ENCODE measurements at places on chromosomes 12 and 14.

GRCh38 chr14:92670643-92671366 lies 77.6 kb downstream of the LGMN start:
- no peak for DNase-seq

- peak; percentile 92 for DNase-seq
Observed at GRCh38 chr14:29548948-29549370, 378.7 kb downstream of the PRKD1 start.

DNA sequence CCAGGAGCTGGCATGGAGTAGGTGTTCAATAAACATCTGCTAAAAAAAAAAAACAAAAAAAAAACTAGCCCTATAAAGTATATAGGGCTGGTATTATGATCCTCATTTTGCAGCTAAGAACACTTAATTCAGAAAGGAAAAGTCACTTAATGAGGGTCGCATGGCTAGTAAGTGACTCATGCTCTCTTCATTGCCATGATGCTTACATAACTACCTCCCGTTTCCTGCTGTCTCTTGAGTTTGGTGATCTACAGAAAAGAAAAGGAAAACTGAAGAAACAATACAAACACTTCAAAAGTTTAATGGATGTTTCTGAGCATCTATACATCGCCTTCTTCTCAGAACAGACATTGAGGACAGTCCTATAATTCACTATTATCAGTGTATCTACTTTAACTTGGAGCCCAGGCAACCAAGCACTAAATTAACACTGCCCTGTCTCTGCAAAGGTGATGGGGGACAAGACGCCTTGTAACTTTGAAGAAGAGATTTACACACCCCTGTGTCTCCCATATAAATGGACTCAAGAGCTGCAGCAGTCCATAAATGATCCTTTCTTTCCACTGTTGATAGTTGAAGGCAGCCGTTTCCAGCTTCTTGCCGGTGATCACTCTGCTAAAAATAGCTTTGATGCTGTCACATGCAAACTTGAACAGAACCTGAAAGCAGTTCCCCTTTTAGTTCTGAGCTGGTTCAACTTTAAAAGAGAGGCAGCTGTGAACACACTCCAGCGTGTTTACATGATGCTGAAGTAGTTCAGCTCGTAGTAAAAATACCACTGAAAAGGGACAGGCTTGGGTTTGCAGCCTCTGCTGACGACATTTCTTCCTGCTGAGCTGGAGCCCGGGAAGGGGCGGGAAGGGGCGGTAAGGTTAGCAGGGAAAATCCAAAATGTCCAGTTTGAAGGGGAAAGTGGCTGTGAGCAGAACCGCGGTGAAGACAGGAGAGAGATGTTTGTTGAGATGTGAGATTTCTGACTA lies 113.3 kb downstream of the FOXN3 start:
- DNase-seq: peak; percentile 85

- DNase-seq: no peak
Observed at GRCh38 chr14:78335531-78335930, 165.4 kb downstream of the NRXN3 start.

DNA sequence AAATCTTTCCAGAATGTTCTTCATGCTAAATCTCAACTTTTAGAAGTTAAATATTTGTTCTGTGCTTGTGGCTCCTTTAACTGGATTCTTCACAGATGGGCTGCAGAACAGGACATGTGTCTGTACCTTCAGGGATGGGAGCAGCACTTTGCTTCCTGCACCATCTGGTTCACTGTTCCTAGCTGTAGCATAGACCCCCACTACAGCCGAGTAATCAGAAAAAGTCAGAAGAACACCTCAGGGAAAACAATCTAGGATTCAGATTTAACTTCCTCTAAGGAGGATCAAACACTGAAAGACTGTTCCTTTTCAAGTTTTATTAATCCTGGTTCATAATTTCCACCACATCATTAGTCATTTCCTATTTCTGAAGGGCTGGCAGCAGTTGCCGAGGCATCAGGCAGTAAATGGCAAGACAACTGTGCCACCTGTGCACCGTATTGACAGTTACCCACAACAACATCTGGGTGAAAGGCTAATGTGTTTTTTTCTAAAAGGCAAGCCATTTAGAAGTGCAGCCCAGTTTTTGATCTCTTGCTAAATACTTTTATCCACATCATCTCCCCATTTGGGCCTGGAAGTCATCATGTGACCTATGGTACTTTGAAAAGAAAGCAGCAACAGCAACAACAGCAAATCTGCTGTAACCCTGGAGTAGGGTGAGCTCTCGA lies 212.8 kb upstream of the BMP4 start:
- DNase-seq: no peak

All from pons (tissue), 1 donor.